Dermis blood vessel endothelial cell (primary cell): ENCODE measurements at places on chromosomes 2 and 18.

DNA sequence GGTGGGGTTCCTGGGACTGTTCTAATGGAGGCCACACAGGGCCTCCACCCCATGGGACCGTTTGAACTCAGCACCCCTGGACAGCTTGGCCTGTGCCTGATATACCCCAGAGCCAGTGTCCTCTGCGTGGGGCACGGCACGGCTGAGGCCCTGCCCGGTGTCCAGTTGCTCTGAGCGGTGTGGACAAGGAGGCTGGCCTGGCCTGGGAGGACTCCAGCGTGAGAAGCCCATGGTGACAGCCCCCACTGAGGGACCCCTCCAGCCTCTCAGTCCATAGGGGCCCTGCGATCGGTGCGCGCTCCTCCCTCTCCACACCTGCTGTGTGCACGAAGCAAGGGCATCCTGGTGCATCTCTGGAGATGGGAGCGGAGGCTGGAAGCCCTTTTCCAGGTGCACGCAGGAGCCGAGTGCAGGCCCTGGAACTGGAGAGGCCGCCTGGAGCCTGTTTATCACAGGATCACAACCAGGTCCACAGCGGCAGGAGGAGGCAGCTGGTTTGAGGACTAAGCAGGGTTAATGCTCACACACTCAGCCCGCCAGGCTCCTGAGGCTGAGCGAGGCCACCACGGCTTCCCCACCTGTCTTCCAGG is 120.2 kb downstream of the PTGR3 start:
- DNase-seq, result no peak

GRCh38 chr18:58544179-58544578 is 84.7 kb downstream of the ALPK2 start:
- no peak for DNase-seq

DNA sequence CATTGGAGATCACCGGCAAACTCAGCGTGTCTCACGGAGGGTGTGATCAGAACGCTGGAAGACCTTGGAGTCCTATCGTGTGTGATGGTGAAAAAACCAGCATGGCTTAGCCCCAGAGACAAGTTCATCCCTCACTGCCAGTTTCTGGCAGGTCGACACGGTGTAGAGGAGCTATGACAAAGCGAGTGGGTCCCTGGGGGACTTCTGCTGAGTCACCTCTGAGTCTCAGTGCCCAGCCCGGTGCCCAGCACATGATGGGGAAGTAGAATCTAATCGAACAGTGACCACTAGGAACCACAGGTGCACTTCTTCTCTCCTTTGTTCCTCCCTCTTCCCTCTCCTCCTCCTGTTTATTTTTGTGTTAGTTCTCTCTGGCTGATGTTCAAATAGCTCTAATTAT is 45.9 kb upstream of the KCNF1 start:
- no peak for DNase-seq

DNA sequence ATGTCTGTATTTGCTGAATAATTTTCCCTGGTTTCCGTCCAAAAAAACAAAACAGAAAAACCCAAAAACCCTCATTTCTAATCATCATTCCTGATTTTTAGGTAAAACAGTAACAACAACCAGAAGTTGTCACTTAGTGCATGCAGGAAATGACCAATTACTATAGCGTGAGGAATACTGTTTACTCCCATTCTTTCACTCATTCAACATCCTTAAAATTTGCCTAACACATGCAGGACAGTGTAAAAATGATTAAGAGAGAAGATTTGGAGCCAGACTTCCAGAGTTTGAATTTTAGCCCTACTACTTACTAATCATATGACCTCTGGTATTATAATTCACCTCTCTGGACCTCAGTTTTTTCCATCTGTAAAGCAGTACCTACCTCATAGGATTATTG is 83.1 kb downstream of the FIGN start:
- DNase-seq, result peak; percentile 48
